CD4-positive, alpha-beta memory T cell (primary cell): ENCODE measurements at places on chromosomes 1 and 21. TPM values are rescaled to one million over a fixed set of nuclear protein-coding genes. Genes with fewer than 3 reads are reported as not detected.

The ZNF695 gene
- not detected for total RNA-seq

The COX20 gene
- total RNA-seq: 31.3 TPM

The USP16 gene
- 53.5 TPM for total RNA-seq

The KIFAP3 gene
- 20.2 TPM for total RNA-seq

The EPHA8 gene
- total RNA-seq: not detected

DNA sequence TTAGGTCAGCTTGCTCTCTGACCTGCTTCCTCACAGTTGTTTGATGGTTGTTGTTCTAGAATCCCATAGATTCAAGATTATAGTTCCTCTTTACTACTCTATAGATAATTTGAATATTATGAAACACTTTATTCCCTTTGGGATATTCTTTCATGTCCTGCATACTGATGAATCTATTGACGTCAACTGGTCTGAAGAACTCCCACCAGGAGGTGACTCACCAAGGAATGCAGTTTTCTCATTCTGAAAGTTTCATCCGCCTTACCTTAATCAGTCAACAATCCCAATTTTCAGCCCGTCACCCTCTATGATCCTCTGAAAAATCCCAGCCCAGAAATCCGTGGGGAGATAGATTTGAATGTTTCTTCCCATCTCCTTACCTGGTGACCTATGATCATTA lies 834.1 kb upstream of the PRMT6 start:
- no peak overlapping the region for H3K27ac ChIP-seq
- H3K36me3 ChIP-seq: no peaks in the 10 kb centered on the region
- H3K27me3 ChIP-seq: no peaks in the 10 kb centered on the region
- H3K4me1 ChIP-seq: no peaks in the 10 kb centered on the region
- H3K4me3 ChIP-seq: no peak overlapping the region

- H3K4me1 ChIP-seq: no peaks in the 10 kb centered on the region
- DNase-seq: no peak
- H3K27me3 ChIP-seq: no peaks in the 10 kb centered on the region
- H3K27ac ChIP-seq: no peak overlapping the region
- H3K36me3 ChIP-seq: no peaks in the 10 kb centered on the region
- no peak overlapping the region for H3K4me3 ChIP-seq
Measured at GRCh38 chr1:113663165-113663951, 95.9 kb downstream of the PHTF1 start.
